ENCODE measurements at places on chromosomes 12 and 14.

- DNase-seq = peak; percentile 34
These were observed 308.1 kb downstream of the RPAP3 start for GRCh38 chr12:47397664-47398281.

GRCh38 chr12:61846765-61847164, 413.4 kb upstream of the USP15 start:
- DNase-seq = no peak

DNA sequence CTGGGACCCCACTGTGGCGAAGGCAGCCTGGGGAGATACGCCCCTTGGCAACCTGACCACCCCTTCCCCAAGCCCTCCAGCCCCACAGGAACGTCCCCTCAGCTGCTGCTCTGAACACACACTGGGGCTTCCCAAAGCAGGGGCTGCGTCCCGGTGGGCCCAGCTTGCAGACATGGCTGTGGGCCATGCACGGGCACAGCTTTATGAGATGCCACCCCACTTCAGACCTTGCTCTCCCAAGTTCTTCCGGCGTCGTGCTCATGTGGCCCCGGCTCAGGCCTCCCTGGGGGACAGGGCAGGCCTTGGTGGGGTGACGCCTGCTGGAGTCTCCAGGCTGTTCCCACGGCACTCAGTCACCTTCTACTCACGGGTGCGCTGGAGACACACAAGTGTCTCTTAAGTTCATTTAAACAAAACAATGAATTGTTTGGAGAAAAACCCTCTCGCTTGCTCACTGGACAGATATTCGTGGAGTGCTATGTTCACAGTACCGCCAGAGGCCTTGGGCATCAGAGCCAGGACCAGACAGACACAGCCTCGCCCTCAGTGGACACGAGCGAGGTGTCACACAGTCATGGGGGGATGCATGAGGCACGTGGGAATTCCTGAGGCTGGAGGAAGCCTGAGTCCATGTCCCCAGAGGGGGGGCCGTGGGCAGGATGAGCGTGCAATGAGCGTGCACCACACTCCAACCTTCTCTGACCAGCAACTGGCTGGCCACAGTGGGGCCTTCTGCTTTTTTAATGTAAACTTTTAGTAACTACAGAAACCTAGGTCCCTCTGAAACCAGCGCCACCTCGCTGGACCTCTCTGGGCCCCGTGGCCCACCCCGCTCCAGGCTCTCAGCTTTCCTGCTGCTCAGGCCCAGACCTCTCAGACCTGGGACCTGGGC, 4.3 kb downstream of the GALNT9 start:
- DNase-seq = no peak

DNA sequence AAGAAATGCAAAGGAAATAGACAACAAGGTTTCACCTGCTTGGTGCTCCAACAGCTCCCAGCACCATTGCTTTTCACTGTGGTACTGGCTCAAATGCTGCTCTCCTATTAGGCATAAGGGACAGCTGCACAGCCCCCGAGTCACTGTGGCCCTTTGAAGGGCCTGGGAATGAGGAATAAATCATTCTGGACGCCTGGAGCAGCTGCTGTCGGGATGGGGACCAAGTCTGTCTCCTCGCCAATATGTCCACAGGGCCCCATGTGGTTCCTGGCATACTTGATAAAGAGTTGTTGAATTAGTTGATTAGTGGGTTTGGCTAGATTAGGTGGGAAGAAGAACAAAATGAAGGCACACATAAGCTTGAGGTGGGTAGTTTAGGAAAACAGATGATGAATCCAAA, 13.1 kb upstream of the NGB start:
- no peak for DNase-seq

DNA sequence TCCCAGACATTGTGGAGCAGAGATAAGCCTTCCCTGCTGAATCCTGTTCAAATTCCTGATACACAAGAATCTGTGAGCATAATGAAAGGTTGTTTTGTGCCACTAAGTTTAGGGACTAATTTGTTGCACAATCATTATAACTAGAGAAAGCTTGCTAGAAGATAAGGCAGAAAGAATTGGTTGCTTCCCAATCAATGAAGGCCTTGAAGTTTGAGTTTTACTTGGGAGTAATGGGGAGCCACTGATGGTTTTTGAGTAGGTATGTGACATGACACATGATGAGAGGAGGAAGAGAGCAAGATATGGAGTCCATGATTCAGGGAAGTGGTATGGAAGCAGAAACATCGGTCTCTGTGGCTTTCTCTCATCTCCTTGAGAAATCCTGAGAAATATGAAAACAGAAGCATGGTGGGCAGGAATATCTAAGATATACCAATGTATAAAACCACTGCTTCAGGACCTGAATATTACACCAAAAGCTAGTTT, 13.3 kb upstream of the TCP11L2 start:
- DNase-seq = no peak

- DNase-seq = no peak
These were observed 5.7 kb downstream of the DHH start for GRCh38 chr12:49088932-49089330.

DNA sequence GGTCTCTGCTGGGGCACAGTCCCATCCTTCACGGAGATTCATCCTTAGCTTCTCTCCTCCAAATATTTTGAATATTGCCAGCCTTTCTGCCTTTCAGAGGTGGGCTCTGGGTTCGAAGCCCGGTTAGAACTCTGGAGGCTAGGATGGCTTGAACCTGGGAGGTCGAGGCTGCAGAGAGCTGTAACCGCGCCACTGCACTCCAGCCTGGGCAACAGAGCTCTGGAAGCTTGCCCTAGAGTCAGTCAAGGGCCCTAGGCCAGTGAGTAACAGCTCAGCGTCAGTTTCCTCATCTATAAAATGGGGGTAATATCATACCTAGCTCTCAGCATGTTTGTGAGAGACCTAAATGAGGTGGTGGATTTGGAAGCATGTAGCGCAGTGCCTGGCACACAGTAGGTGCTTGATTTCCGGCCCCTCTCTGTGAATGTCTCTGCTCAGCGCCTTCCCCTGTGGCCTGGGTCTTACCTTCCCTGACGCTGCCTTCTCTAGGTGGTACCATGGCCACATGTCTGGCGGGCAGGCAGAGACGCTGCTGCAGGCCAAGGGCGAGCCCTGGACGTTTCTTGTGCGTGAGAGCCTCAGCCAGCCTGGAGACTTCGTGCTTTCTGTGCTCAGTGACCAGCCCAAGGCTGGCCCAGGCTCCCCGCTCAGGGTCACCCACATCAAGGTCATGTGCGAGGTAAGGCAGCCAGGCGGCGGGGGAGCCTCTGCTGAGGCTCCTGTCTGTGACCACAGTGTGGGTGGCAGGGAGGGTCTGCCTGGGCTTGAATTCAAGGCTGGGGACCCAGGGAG, 3.4 kb downstream of the PTPN6 start:
- no peak for DNase-seq

- DNase-seq = no peak
These were observed 116.9 kb downstream of the DUSP6 start for GRCh38 chr12:89235189-89235993.

GRCh38 chr12:32025906-32026305, 66.7 kb downstream of the RESF1 start:
- no peak for DNase-seq

DNA sequence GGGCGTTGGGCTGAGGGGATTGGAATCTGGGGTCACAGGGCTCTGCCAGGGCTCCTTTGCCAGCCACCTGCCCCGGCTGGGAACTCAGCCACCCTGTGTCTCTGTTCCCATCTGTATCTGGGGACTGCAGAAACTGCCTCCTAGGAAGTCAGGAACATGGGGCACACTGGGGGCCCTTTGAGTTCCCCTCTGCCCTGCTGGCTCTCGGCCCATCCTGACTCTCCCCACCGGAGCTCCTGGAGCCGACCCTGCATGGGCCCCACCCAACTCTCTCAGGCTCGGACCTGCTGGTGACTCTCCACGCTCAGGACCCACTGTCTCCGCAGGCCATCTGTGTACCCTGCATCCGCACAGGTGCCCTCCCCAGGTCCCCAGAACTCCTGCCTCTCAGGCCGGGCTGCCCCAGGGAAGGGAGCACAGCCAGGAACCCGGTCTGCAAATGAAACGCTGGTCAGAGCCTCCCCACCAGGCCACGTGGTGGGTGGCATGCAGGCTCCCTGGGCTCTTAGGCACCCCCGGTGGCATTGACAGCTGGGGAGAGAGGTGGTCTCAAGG, 82.8 kb downstream of the KIF26A start:
- no peak for DNase-seq

GRCh38 chr12:131314524-131315090, 360.9 kb downstream of the ADGRD1 start:
- DNase-seq = no peak

DNA sequence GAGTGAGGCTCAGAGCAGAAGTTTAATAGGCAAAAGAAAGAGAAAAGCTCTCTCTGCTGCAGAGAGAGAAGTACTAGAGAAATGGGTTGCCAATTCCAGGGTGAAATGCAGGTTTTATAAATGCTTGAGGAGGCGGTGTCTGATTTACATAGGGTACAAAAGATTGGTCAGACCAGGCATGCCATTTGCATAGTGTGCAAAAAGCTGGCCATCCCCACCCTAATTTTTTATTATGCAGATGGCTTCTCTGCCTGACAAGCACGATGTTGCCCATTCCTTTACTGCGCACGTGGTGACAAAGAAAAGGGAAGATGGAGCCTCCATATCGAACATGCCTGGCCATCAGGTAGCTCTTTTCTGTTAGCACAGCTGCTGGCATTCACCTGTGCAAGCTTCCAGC, 209.3 kb upstream of the PPFIA2 start:
- no peak for DNase-seq

- no peak for DNase-seq
These were observed 12.4 kb upstream of the ITGB7 start for GRCh38 chr12:53219292-53219955.

DNA sequence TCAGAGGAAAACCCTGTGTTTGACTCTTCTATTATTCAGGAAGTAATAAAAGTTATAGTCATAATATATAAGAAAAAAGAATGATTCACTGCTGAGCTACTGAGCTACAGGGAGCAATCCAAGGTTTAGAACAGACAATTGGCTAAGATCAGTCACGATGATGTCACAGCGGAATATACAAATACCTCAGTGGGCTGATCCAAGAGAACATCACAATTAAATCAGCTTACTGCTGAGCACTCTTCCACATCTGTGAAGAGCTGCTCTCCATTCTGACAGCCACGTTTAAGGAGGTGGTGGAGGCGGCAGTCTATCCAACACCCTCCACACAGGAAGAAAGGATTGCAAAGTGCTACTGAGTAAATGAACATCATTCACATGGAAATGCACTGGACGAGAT, 271.0 kb downstream of the APAF1 start:
- no peak for DNase-seq

DNA sequence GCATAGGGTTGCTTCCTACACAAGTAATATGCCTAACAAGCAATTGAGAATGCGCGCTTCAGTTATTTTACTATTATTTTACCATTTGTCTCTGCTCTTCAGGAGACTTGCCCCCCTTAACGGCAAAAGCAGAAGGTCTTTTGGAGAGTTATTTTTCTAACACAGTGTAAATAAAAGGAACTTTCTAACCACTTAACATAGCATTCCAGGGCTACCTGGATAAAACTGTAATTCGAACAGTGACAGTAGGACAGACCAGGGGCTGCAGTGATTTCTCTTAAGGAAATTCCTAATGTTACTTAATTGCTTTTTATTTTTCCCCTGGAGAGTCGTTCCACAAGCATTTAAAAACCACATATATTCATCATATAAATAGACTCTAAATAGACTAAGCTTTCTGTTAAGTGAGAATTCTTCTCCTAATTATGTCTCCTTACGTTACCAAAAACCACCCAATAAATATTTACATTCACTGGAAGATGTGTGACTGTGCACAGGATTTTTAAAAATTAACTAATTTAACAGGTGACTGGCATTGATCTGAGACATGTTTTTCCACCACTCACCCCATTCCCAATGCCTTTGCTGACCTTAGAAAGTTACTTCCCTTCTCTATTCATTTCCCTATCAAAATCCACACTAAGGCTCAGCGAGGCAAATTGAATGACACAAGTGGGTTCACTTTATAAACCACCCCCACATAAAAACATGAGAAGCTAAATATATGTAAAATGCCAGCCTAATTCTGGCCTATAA, 72.4 kb downstream of the RNF34 start:
- no peak for DNase-seq

DNA sequence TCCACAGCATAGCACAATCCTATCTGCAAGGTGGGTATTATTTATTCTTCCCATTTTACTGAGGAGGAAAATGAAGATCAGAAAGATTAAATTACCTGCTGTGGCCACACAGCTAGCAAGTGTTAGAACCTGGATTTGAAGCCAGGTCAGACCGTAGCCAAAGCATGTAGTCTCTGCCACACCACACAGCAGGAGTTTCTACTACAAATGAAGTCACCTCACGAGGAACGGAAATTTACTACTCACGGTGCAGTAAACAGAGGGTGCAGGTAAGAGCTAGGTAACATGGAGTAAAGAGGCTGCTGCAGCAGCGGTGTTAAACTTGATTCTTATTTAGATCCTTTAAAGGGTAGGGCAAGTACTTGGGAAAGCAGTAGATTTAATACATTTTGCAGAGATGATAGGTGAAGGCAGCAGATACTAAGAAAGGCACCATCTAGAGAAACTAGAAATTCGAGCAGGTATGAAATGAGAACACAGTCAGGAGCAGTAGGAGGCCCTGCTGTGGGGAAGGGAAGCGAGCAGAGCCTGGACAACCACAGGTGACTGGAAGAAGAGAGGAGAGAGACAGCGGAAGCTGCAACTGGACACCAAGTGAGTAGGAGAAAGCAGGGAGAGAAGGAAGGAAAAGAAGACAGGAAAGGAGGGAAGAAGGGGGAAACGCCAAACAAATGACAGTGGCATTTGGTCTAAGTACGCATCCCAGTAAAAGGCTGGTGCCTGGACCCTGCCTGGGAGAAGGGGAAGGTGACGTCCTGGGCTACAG, 21.5 kb downstream of the SPTB start:
- DNase-seq = no peak

GRCh38 chr12:110466791-110467190, 1.3 kb downstream of the GPN3 start:
- DNase-seq = no peak

- no peak for DNase-seq
These were observed 14.9 kb downstream of the TUBA1C start for GRCh38 chr12:49279706-49280159.

GRCh38 chr12:47858511-47859266, 39.0 kb upstream of the HDAC7 start:
- no peak for DNase-seq

DNA sequence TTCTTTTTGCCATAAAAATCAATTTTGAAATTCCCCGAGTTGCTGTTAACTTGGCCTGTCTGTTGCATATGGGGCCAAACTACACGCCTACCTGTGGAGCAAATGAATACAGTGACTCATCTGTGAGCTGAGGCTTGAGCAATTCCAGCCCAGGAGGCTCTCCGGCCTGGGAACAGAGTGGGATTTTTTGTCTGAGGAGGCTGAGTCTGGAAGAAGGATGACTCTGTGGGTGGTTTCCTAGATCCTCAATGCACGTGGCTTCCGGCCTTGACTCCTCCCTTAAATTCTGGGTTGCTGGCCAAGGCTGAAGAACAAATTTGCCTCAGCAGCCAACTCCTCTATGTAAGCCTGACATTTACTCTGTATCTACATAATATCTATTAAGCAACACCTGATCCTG, 124.1 kb downstream of the SSPN start:
- no peak for DNase-seq

GRCh38 chr12:30016540-30017055, 232.9 kb upstream of the TMTC1 start:
- no peak for DNase-seq

Measured in SHP77 (cell line).